ENCODE measurements at places on chromosomes 13 and 19.

GRCh38 chr19:5805462-5806132 is 730 bp downstream of the NRTN start:
- DNase-seq = no peak

DNA sequence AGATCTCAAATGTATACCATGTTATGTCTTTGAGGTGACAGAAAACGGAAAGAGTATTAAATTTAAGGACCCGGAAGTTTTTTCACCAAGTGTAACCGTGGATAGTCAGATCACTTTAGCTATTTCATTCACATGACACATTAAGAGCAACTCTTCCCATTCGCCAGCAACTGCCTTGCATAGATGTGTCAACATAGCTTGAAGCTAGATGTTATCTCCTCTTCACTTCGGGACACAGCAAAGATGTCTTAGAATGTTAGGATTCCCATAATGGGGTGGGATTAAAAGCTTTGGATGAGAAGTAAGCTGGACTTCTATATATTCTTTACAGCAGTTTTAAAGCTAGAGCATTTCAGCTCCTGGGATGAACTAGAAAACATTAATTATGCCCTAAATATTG is 1135.9 kb upstream of the PCDH20 start:
- no peak for DNase-seq

DNA sequence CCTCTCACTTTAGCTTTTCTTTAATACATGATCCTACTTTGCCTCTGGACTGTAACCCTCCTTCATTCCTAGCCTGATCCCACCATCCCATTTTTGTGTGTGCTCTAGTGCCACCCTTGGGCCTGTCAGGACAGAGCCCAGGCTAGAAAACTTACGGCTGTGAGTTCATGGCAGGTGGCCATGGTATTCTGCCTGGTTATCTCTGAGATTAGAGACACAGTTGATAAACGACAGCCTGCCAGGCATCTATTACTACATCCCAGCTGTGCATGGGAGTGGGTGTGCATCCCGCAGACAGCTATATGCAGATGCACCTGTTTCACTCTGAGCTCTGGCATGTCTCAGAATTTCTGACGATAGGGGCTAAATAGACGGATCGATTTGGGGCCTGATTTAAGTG is 110.9 kb downstream of the HS6ST3 start:
- no peak for DNase-seq

DNA sequence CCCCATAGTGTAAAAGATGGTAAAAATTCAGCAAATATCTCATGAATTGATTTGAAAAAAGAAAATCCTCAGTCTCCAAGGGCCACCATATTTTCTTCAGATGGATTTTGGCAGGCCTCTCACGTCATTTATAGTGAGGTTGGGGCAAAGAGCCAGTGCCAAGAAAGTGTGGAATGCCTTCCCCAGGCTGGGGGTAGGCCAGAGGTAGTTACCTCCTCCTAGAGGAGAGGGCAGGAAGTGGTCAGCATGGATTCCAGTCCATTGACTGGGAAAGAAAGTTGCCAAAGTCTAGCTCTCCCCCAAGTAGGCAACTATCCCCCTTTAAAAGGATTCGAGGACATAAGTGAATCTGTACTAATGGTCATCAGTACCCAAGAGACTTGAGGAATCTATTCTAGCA is 68.4 kb upstream of the KCTD4 start:
- DNase-seq = no peak
